ENCODE measurements at places on chromosomes 5 and 9. TPM values are rescaled to one million over a fixed set of nuclear protein-coding genes. Genes with fewer than 3 reads are reported as not detected.

The OR1J1 gene
- total RNA-seq, result not detected

DNA sequence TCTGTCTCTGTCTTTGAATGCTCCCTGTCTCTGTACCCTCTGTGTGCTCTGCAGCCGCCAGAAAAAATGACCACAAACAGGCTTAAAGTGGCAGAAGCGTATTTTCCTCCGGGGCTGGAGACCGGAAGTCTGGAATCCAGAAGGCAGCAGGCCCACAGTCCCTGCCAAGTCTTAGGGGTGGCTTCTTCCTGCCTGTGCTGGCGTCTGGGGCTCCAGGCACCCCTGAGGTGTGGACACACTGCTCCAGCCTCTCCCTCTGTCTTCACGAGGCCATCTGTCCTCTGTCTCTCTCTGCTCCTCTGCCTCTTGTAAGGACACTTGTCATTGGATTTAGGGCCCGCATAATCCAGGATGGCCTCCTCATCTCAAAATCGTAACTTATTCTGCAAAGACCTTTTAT is 298.4 kb upstream of the IRX4 start:
- DNase-seq, result no peak

GRCh38 chr9:33446240-33446945 is 1.0 kb downstream of the AQP3 start:
- no peak for DNase-seq

DNA sequence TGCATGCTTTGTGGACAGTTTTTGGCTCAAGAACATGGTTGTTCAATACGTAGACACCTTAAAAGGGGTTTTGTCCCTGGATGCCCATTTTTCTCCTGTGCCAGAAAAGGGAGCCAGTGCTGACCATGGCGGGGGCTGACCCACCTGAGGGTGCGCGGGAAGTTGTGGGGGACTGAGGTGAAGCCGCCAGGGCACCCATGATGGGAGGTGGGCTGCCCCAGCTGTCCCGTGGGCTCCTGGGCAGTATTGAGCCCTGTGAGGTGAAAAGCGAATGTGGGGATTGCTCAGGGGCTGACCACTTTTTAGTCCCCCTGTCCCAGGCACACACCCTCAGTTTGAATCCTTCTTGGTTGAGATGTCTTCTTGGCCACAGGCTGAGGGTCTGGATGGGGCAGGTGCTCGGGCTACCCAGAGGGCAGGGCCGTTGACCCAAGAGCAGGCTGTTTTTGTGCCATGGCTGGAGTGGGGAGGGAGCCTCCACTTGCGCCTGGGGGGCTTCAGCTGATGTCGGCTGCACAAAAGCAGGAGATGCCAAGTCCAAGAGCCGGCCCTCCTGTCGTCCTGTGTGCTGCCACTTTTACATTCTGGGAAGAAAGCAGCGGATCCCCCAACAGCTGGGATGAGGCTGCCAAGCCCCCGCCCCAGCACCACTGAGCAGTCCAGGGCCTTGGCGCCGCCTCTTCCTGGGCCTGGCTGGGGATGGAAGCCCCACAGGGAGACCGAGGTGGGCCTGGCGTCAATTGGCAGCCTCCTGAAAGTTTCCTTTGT is 120.1 kb downstream of the WNK2 start:
- DNase-seq, result no peak

DNA sequence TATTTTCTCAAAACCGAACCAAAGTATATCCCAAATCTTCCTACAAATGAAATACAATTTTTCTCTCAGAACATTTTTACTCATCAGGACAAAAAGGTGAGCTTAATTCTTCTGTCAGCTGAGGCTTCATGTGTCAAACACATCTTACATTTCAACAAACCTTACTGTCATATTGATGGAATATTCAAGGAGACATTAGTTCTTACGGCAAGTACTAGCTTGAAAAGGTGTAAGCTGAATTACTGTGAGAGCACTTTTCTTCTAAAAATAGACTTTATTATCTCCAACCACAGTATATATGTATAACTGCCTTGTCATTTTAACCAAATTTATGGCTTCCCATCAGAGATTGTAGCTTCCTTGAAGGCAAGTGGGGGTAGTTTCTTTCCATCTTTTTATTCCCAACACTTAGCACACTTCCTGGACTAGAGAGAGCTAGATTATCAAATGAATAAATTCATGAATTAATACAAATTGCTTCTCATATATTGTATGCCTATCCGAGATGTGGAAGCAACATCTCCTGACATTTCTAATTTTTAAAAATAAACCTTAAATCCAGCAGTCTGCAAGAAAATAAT is 822.7 kb upstream of the DMAC1 start:
- DNase-seq, result no peak

DNA sequence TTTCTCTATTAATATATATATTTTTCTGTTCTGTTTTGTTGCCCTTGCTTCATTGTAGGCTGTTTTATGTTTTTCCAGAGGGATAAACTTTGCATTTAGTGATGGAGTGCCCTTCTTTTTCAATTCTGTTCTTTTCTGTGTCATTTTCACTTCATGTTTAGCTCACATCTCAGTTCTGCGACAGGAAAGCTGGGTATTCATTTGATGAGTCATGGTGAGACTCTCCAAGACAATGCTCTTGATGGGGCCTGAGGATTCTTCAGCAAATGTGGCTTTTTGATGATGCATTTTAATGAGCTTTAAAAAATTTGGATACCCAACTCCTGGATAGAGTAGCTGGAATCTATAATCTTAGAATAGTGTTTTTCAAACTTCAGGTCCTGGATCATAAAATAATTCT is 56.5 kb upstream of the SPATA31D4 start:
- no peak for DNase-seq

GRCh38 chr5:35963381-35963843 is 25.0 kb upstream of the CAPSL start:
- no peak for DNase-seq

GRCh38 chr9:134325813-134326723 is at the start of gene RXRA:
TSS of gene RXRA (plus strand) at chr9:134326455. CDS start at chr9:134326632, 177 bp downstream.
- peak; percentile 82 for DNase-seq
